ENCODE measurements at places on chromosomes 2 and 18.

DNA sequence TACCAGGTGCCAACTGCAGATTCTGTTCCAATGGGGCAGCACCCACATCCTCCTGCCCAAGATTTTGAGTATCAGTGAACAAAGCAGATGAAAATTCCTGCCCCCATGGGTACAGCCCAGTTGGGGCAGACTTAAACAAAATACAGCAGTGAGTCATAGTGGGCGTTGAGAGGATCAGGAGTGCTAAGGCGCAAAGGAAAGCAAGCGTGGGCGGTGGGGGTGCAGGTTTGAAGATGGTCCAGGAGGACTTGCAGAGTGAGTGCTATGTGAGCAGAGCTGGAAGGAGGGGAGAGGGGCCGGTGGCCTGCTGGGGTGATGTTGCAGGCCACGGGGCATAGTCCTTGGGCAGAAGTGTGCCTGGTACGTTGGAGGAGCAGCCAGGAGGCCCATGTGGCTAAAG lies 24.7 kb downstream of the STEAP3 start:
- no peak for DNase-seq

DNA sequence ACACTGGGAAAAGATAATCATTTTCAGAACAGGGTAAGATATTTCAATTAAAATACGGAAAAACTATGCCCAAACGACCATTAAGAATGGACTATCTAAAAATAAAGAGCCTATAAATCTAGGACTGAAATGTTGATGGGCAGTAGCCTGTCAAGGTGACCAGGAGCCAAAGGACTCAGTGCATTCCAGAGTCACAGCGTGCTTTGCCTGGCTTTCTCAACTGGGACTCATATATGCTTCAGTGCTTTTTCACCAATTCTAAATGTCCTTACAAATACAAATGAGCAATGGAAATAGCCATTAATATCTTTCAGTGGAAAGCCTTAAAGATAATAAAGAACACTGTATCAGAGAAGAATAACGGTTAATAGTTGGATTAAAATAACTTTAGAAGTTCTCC lies 35.4 kb downstream of the PREPL start:
- no peak for DNase-seq

- DNase-seq, result no peak
These were observed 332.6 kb upstream of the SALL3 start for GRCh38 chr18:78647018-78647417.

DNA sequence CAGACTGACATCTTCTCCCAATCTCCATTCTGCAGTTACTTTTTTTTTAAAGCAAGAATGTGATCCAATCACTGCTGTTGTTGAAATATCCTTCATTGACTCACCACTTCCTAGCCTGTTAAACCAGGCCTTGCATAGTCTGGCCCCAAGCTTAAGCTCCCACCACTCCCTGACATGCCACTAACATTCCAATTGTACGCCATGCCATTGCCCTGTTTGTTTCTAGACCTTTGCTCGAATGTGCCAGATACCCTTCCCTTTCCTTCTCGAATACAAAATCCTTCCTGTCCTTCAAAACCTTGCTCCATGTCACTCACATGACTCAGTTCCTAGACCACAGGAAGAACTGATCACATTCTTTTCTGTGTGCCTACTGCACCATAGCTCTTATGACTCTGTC lies 224.2 kb downstream of the CYRIA start:
- no peak for DNase-seq

All from stimulated activated CD4-positive, alpha-beta T cell treated with anti-CD3 and anti-CD28 coated beads, Interleukin-1b, Interleukin-23, amount 100 ng/mL, for 1 hour (primary cell).